ENCODE measurements at places on chromosomes 5 and 9. TPM values are rescaled to one million over a fixed set of nuclear protein-coding genes. Genes with fewer than 3 reads are reported as not detected.

DNA sequence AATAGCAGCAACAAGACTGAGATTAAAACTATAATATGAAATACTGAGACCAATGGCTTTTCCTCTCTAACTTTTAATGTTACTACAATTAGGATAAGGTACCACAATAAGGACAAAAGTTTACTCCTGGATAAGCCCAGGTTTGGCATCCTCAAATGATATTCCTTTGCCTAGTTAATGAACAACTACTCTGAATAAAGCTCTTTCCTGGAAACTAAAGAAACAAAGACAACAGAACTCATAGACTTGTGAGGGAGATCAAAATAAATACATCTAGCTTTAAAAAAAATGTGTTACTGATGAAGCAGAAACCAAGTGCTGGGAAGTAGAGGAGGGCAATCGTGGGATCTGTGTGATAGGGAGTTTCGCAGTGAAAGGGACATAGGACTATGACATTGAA is 19.3 kb upstream of the RAPGEF6 start:
- no peaks in the 10 kb centered on the region for H3K27me3 ChIP-seq
- no peaks in the 10 kb centered on the region for H3K4me1 ChIP-seq
- H3K4me3 ChIP-seq, result no peak overlapping the region
- no peak for DNase-seq
- H3K27ac ChIP-seq, result no peak overlapping the region

GRCh38 chr5:54668096-54668495 is 150.5 kb downstream of the SNX18 start:
- H3K27ac ChIP-seq, result no peak overlapping the region
- peaks cover 22% of the 10 kb centered on the region for H3K4me1 ChIP-seq
- no peaks in the 10 kb centered on the region for H3K36me3 ChIP-seq
- no peak overlapping the region for H3K4me3 ChIP-seq
- no peak for DNase-seq

DNA sequence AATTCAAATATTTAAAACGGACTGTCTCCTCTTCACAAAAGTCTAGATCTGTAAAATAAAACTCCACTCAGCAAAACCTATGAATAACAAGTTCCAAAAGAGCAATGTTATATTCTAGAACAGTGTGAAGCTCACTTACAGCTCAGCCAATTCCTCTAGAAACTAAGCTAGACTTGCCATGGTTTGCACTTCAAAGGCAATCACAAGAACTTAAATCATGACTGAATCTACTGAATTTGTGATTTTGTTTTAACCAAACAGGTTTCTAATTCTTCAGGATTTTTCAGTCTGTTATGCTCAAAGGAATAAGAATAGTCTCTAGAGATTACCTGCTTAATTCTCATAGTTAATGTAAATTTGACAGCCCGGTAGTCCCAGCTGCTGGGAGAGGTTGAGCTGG is 1.4 kb upstream of the PKD2L2 start:
- H3K4me3 ChIP-seq, result no peak overlapping the region
- peaks cover 8% of the 10 kb centered on the region for H3K4me1 ChIP-seq
- no peak overlapping the region for H3K27ac ChIP-seq
- no peaks in the 10 kb centered on the region for H3K27me3 ChIP-seq
- DNase-seq, result no peak
- no peaks in the 10 kb centered on the region for H3K36me3 ChIP-seq

GRCh38 chr9:74803376-74804017 is 84.2 kb downstream of the TRPM6 start:
- no peak overlapping the region for H3K27ac ChIP-seq
- H3K36me3 ChIP-seq, result no peaks in the 10 kb centered on the region
- no peak for DNase-seq
- H3K4me3 ChIP-seq, result no peak overlapping the region

DNA sequence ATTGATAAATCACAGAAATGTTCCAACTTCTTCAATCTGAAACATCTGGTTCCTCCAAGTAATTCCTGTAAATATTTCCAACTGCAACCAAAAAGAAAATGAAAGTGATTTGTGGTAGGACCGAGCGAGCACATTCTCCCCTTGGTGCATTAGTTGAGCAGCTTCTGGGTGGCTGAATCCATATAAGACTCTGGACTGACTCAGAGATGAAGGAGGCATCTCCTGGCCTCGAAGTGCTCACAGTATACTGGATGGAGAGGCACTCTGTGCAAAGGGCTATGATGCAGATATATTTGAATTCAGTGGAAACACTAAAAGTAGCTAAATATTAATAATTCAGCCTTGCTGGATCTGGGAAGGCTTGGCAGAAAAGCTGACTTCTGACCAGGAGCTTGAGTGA is 265.0 kb downstream of the MARCHF11 start:
- H3K36me3 ChIP-seq, result no peaks in the 10 kb centered on the region
- no peaks in the 10 kb centered on the region for H3K27me3 ChIP-seq
- no peak overlapping the region for H3K4me3 ChIP-seq
- H3K27ac ChIP-seq, result no peak overlapping the region

DNA sequence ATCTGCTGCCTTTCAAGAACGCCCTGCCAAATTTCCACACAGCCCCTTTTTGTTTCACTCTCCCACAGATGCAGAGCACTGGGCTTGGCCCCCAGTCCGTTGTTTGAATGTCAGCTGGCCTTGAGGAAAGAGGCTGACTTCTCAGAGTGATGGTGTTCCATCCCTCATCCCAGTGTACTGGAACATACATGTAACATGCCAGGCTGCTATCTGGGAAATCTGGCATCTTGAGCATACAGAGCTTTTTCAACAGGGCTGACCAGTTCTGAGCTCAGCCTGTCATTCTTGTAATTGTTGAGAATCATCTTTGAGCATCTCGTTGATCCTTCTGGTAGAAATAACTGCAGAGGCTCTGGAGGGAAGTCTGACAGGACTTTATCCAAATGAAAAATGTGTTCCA is 2.8 kb downstream of the GALNT10 start:
- H3K4me3 ChIP-seq, result no peak overlapping the region
- no peaks in the 10 kb centered on the region for H3K27me3 ChIP-seq
- H3K4me1 ChIP-seq, result peaks cover 51% of the 10 kb centered on the region
- H3K27ac ChIP-seq, result no peak overlapping the region
- no peak for DNase-seq

DNA sequence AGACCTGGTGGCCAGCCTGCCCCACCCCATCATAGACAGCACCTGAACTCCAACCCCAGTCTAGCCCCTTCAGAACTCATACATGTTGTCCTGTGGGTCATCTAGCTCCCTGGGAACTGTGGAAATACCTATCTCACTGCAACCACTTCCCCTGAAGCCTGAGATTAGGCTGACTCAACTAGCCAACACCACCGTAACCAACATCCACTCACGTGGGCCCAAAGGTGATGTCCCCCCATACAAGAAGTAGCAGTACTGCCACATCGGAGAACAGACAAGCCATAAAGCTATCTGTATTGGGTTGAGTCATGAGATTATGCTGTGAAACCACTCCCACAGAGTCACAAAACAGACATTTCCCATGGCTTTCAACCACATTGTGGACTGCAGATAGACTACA is 46.6 kb downstream of the OSMR start:
- no peak for DNase-seq
- no peaks in the 10 kb centered on the region for H3K36me3 ChIP-seq
- no peaks in the 10 kb centered on the region for H3K27me3 ChIP-seq
- H3K27ac ChIP-seq, result no peak overlapping the region
- no peaks in the 10 kb centered on the region for H3K4me1 ChIP-seq

DNA sequence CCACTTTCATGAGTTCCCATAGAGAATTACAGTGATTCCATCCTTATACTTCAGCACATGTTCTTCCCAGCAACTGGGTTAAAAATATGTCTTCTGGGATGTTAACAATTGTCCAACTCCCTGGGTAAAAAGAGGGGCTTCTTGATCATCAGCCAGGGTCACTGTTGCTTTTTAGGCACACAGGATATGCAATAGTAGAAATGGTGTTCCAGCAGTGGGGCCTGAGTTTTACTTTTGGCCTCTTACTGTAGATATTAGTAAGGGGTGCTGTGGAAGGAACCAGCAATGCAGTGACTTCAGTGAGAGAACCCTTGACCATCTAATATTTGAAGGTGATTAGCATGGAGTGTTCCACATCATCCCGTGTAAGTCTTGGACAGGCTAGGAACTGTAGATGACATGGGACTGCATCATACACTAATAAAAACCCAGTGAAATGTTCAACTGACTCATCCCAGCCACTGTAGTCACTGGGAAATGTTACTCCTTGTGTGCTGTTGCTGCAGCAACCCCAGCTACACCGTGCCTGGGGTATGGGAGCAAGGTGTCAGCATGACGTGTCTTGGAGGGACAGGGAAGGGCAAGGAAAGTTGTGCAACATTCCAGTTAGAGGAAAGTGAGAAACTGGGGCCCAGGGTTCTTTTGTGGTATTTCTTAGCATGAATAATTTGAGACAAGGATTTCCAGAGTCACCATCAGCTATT is 610.9 kb downstream of the RAB3C start:
- no peak overlapping the region for H3K27ac ChIP-seq
- H3K36me3 ChIP-seq, result no peaks in the 10 kb centered on the region
- H3K27me3 ChIP-seq, result no peaks in the 10 kb centered on the region
- DNase-seq, result no peak
- no peaks in the 10 kb centered on the region for H3K4me1 ChIP-seq
- no peak overlapping the region for H3K4me3 ChIP-seq

- no peak overlapping the region for H3K4me3 ChIP-seq
- H3K27me3 ChIP-seq, result no peaks in the 10 kb centered on the region
- DNase-seq, result no peak
- peak overlapping the region; percentile 17 for H3K27ac ChIP-seq
Observed at GRCh38 chr5:1503241-1504068, 20.3 kb downstream of the LPCAT1 start.

- H3K4me3 ChIP-seq, result peak overlapping the region; percentile 99
- peak overlapping the region; percentile 88 for H3K27ac ChIP-seq
Observed at GRCh38 chr5:134874831-134875655, 872 bp downstream of the TXNDC15 start.

- DNase-seq, result no peak
- H3K27ac ChIP-seq, result no peak overlapping the region
- no peak overlapping the region for H3K4me3 ChIP-seq
- no peaks in the 10 kb centered on the region for H3K4me1 ChIP-seq
Observed at GRCh38 chr5:56746553-56747339, 68.6 kb upstream of the MAP3K1 start.

DNA sequence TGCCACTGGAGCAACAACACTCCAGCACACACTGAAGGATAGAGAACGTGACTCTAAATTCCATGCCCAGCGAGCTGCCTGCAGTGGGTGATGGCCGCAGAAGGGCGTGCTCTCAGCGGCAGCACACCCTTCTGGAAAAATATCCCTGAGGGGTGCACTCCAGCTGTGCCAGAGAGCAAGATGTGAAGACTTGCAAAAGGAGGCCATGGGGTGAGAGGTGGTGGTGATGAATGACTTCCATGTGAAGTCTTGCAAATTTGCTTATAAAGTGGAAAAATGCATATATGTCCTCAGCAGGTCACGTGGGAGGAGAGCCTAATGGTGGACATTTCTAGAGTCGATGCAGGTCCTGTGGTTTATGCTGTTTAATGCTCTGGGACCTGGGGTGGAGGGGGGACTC is 39.8 kb upstream of the COL5A1 start:
- peaks cover 4% of the 10 kb centered on the region for H3K27me3 ChIP-seq
- no peaks in the 10 kb centered on the region for H3K4me1 ChIP-seq
- H3K4me3 ChIP-seq, result no peak overlapping the region
- DNase-seq, result no peak
- no peaks in the 10 kb centered on the region for H3K36me3 ChIP-seq

DNA sequence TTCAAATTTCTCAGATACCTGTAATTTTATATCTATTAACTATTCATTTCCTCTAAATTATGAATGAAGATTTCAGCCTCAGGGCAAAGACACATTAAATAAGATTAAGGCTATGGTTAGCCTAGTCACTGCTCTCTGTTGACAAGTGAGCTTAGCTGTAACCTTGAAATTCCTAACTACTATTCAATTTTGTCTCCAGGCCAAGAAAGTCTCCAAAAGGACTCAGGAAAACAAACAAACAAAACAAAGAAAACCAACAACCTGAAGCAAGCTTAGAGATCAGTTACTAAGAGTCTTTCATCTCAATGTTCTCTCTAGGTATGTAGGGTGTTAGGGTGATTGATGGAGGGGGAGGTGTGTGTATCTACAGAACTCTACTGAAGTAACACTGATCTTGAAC is 9.6 kb upstream of the CTNNAL1 start:
- H3K27me3 ChIP-seq, result no peaks in the 10 kb centered on the region
- no peak for DNase-seq
- no peaks in the 10 kb centered on the region for H3K36me3 ChIP-seq
- H3K4me1 ChIP-seq, result no peaks in the 10 kb centered on the region
- no peak overlapping the region for H3K4me3 ChIP-seq

DNA sequence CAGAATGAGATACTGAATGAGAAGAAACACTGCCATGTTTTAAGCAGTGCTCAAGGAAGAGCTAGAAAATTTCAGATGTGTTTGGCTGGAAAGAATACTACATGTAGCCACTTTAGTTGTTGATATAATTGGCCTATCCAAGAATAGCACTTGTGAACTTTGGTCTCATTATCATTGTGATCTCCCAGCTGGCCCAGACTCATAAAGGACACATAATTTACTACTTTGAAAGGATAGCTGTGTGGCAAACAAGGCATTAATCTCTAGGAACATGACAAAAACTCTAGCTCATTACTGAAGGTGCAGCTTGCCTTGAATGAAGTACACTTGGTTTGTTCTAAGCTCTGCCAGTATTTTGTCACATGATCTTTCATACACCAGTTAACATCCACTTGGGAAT is 356.3 kb downstream of the CSNK1G3 start:
- no peaks in the 10 kb centered on the region for H3K36me3 ChIP-seq
- no peaks in the 10 kb centered on the region for H3K27me3 ChIP-seq
- no peak overlapping the region for H3K4me3 ChIP-seq
- DNase-seq, result no peak

DNA sequence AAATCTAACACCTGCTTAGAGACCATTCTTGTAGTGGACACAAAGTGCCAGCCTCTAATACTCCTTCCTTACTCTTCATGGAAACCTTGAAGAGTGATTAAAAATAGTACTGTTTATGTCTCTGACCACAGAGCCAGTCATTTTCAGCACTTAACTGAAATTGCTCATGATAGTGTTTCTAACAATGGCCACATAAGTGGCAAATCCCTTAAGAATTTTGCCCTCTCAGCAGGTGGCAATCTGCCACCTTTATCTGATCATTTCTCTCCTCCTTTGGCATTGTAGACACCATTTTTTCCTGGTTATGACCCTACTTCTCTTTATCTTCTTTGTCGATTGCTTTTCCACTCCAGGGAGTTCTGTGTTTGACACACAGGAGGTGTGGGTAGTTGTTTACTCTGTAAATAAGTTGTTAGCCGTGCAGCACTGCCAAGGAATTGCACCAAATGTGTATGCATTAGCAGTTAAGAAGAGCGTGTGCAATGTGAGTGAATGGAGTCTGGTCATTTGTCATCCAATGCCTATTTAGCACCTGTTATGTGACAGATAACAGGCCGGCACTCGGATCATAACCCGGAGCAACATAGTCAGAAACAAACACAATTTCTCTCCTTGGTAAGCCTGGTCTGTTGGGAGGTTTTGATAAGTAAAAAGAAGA is 36.8 kb upstream of the STARD4 start:
- no peaks in the 10 kb centered on the region for H3K27me3 ChIP-seq
- no peak overlapping the region for H3K4me3 ChIP-seq
- H3K36me3 ChIP-seq, result no peaks in the 10 kb centered on the region
- no peak for DNase-seq
- H3K4me1 ChIP-seq, result no peaks in the 10 kb centered on the region
- H3K27ac ChIP-seq, result no peak overlapping the region

GRCh38 chr5:101326766-101327165 is 423.7 kb upstream of the ST8SIA4 start:
- no peaks in the 10 kb centered on the region for H3K27me3 ChIP-seq
- H3K4me1 ChIP-seq, result no peaks in the 10 kb centered on the region
- no peak for DNase-seq
- H3K36me3 ChIP-seq, result no peaks in the 10 kb centered on the region
- no peak overlapping the region for H3K27ac ChIP-seq

Gene GMCL2
- total RNA-seq, result not detected

Gene LCN15
- total RNA-seq, result not detected

Gene RETREG1
- 12.1 TPM for total RNA-seq

Gene FAM221B
- total RNA-seq, result not detected

Gene SV2C
- not detected for total RNA-seq
